ENCODE measurements at places on chromosomes 2 and 18.

DNA sequence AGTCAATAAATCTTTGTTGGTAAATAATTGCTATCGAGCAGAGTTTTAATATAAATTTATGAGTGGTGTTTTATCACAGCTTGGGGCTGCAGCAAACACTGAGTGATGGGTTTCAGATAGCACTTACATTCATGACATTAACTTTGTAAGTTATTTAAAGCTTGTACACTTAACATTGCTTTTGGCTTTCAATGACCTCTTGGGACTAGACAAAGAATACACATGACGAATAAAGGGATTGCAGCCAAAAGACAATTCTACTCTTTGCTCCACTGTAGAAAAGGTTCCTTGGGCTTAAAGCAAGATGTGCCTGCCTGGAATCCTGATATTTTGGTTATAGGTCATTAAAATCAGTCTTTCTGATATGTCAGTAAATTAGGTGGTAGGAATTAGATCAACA lies 299.5 kb downstream of the GBX2 start:
- ATAC-seq, result no peak

DNA sequence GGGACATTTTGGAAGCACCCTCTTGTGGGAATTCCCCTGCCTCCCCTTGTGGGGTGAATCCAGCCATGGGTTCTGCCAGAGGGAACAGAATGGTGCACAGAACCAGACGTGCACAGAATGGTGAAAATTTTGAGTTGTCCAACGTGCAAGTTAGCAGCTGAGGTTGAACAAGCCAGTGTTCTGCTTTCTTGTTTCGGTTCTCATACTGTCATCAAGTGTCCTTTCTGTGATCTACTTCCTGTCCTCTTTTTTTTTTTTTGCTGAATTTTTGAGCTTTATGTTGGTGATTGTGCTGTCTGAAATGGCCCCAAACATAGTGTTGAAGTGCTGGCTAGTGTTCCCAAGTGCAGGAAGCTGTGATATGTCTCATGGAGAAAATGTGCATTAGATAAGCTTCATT lies 21.5 kb upstream of the REEP1 start:
- ATAC-seq, result no peak

- ATAC-seq, result no peak
Observed at GRCh38 chr2:14480120-14480519, 152.4 kb upstream of the LRATD1 start.

GRCh38 chr2:46246790-46247189 lies 50.4 kb upstream of the EPAS1 start:
- no peak for ATAC-seq

GRCh38 chr18:57343833-57344232 lies 8.5 kb upstream of the ST8SIA3 start:
- ATAC-seq, result no peak

DNA sequence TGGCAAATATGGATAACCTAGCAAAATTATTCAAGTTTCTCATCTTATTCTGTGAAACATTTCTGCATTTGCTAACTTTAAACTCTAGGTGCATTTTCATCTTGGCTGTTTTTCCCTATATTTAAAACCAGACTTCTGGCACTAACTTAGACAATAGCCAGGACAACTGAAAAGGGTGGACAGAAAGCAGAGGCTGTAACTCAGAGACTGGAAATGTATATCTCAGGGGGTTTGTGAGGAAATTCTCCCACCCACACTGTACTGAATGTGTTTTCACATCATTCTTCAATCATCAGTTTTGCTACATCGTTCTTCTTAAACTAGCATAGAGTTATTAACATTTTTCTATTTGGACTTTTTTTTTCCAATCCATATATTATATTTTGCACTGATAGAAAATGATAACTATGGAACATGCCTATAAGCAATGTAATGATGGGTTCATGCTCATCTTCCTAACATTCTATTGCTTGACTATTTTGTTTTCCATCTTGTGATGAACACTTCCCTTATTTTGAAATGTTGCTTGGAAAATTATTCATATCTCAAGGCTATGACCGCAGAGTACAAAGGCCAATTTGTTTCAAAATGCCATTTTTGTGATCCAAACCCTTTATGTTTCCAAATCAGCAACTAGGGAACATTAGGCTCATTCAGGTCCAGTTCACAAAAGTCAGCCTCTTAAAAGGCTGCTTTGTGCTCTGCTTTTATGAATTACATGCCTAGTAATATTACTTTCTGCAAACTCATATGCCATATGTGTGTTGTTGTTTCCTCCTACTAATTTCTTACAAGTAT lies 125.8 kb upstream of the CDH19 start:
- no peak for ATAC-seq

DNA sequence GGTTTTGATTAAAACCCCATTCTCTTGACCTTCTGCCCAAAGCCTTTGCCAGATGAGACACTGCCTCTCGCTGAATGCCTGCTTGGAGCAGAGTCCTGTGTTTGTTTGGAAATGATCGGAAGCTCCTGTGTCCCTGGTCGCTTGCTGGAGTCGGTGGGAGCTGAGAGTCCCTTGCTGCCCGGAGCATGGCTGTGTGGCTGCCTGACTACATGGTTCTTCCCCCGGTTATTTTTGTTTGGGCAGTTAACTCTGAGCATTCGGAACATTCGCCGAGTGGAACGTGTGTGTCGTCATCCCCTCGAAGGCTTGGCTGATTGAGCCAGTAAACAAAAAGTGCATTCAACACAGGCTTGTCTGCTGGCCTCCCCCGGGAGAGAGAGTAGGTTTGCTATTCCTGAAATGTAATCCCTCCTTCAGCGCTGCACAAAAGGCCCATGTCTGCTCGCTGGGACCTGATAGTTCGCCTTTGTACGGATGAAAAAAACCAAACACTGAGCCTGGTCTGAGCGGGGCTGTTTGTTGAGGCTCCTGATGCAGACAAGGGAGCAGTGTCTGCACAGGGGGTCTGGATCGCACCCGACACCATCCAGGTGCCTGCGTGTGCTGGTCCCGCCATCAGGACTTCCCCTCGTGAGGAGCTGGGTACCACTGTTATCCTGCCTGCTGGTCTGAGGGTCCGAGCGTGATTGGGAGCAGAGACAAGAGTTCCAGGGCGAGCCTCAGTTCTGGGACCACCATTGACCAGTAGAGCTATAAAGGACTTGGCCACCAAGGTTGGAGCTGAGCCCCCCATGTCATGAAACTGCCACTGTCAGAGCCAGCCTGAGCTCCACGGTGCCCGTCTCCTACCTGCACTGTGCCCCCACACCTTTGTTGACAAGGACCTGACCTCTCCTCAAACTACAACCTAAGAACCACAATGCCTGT lies 83.8 kb downstream of the AGAP1 start:
- ATAC-seq, result no peak

- no peak for ATAC-seq
Observed at GRCh38 chr2:156704617-156705016, 268.4 kb downstream of the GPD2 start.

DNA sequence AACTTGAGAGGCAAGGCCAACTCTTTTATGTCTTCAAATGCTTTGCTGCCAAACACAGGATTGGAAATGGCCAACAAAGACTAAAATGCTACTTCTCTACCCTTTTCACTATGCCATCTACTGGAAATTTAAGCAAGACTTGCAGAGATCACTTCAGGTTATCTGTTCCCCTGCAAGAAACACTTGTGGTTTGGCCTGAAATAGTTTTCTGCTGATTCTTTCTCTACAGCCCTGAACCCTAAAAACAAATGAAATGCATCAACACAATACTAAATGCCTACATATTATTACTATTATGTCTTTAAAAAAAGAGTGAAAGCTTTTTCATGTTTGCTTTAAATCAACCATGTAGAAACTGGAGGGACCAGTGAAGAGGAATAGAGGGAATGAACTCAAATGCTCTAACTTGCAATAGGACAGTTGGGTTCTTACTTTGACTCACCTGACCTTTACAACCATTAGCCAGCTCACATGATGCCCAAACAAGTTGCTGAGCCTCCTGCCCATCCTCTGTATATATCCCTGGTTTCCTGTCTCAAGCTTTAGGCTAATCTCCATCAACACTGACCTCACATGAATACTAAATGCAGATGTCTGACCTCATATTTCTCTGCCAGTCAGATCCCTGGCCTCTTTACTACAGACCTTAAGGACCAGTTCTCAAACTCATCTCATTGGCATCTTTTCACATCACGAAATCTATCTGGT lies 17.5 kb upstream of the ADAM17 start:
- ATAC-seq, result peak; percentile 40

- peak; percentile 39 for ATAC-seq
Observed at GRCh38 chr2:84458551-84459017, 496 bp downstream of the SUCLG1 start.

GRCh38 chr2:26573241-26573925 lies 67.8 kb downstream of the CIB4 start:
- ATAC-seq, result no peak

- no peak for ATAC-seq
Observed at GRCh38 chr18:49225160-49225559, 235.3 kb downstream of the DYM start.

DNA sequence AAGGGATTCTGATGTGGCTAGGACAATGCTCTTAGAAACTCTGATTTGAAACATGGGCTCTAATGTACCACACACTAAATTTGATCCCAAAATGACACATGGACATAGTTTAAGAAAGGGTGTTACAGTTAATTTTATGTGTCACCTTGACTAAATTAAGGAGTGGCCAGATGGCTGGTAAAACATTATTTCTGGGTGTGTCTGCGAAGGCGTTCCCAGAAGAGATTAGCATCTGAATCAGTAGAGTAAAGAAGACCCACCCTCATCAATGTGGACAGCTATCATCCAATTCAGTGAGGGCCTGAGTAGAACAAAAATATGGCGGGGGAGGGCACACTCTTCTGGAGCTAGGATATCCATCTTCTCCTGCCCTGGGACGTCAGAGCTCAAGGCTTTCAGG lies 283.1 kb upstream of the CHAC2 start:
- ATAC-seq, result peak; percentile 65

DNA sequence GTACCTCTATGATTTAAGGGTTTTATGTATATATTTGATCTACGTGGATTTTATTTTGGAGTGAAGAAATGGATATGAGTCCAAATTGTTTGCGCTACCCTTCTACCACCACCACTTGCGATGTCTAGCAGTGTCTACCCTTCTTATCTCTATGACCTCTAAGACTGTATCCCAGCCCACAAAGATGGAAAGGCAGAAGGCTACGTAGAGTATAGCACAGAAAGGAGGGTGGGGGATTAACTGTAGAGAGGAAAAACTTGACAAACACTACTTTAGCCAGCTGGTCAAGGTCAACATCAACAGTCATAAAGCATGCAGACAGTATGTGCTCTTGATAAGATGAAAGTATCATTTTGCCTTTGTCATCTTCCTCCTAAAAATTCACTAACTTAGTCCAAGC lies 14.4 kb downstream of the ITSN2 start:
- no peak for ATAC-seq

DNA sequence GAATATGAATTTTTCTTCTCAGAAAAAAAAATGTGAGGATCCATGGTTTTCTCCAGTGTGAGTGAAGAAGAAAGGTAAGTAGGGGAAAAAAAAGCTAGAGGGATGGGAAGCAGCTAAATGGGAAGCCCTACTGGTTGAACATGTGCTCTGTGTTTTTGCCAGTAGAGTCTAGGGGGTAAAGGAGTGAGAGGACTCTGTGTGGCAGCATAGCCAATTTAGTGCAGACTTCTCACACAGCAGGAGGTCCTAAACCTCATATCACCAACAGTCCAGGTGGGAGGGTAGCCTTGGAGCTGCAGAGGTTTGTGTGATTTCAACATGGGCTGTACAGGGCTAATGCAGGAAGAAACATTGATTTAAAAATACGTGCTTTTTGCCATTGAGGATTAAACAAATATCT lies 334.5 kb upstream of the SPHKAP start:
- no peak for ATAC-seq

GRCh38 chr2:127897531-127898211 lies 11.9 kb upstream of the AMMECR1L start:
- no peak for ATAC-seq

Measured in esophagus mucosa (tissue), 1 donor.